ENCODE measurements at places on chromosomes 3 and 15. TPM values are rescaled to one million over a fixed set of nuclear protein-coding genes. Genes with fewer than 3 reads are reported as not detected.
A peak's percentile ranks its signal among the peaks of the same experiment; 100 is the strongest.

Gene SPATA12
- 0.09 TPM for polyA plus RNA-seq

DNA sequence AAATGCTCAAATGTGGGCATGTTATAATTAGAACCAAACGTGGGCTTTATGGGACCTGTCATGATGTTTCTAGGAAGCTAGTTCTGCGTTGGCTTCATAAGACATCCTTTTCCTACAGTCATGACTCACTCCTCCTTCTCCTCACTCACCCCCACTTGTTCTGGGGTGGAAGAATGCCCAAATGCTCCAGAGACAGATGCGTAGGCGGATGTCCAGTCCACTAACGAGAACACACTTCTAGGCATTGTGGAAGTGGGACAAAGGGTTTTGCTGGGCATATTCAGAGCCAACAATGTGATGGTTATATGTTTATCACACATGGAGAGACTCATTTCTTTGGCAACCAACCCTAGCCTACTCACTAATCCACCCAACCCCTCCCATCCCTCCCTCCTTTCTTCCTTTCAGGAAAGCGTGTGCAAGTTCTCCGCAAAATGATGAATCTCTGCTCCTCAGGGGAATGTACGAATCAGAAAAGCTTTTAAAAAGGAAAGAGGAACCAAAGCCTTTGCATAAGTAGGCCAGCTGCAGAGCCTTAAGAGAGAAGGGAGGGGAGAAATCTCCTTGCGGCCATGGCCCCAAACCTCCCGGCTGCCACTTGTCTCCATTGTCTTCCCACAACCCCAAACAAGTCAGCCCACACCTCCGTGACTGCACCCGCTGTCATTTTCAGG, 123.0 kb upstream of the SPRED1 start:
- DNase-seq, result peak; percentile 88

DNA sequence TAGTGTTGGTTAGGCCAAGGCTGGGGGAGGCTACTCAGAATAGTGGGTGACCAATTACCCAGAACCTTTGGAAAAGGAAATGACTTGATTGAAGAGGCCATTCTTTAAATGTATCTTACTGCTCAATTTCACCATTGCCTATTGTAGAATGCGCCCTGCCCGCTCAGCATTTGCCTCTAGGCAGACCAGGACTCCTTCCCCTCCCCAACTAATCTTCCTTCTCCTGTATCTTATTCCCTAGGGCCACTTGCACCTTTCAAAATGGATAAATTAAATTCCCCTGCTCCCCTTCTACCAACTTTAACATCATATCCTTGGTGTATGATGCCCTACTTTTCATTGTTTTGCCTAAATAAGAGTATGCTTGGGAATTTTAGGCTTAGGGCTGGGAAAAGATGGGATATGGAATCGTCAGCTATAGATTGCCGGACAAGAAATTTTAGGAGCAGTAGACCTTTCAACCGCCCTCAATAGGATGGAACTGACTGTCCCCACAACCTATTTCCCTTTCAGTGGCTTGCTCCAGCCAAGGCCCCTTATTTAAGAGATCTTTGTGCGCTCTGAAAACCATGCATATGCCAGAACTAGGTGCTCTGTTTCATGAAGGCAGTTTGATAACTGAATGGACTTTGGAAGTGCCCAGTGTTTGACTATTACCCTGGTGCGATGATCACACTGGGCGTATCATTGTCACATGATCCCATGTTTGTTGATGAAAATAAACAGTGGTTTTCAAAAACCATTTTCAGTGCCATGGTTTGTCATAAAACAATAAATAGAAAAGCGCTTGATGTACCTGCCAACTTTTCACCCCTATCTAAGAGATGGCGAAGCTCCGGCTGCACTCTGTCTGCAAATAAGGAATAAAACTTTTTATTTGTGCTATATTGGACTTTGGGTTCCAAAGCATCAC, 74.3 kb upstream of the TSEN2 start:
- DNase-seq, result no peak

DNA sequence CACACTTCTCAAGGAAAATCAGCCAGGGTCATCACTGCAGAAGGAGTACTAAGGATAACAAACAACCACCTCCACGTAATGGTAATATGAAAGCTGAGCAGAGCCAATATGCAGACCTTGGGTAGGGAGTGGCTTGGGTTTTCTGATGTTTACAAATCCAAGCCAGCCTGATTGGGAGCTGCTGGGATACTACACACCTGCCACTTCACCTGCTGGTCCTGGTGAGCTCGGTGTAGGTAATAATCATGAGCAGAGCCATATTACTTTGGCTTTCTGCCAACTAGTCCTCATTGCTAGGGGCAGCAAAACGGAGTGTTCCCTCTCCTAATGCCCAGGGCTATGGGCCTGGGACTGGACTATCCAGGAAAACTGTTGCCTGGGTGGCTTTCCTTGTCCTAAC, 433.5 kb upstream of the PPP2R3A start:
- no peak for DNase-seq

- no peak for DNase-seq
Measured at GRCh38 chr3:125179143-125179883, 33.2 kb downstream of the SLC12A8 start.

GRCh38 chr15:45333550-45333949, 44.8 kb downstream of the GATM start:
- DNase-seq, result peak; percentile 17

- DNase-seq, result no peak
Measured at GRCh38 chr3:143755978-143756377, 92.3 kb downstream of the SLC9A9 start.

DNA sequence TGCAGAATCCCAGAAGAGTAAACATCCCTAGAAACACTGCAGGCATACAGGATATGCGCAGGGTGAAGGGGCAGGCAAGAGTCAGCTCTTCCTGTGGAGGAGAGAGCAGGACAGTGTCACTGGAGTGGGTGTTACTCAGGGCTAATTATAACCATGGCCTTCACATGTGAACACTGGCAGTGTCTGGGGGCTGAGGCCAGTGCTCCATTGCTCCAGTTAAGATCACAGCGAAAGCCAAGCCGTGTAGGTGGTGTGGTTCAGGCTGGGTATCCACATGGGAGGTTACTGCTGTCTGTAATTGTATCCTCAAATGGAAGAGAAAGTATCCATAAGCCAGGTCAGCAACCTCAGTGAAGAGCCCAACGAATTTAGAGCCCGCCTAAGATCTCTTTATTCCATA, 84.6 kb downstream of the MESD start:
- no peak for DNase-seq

DNA sequence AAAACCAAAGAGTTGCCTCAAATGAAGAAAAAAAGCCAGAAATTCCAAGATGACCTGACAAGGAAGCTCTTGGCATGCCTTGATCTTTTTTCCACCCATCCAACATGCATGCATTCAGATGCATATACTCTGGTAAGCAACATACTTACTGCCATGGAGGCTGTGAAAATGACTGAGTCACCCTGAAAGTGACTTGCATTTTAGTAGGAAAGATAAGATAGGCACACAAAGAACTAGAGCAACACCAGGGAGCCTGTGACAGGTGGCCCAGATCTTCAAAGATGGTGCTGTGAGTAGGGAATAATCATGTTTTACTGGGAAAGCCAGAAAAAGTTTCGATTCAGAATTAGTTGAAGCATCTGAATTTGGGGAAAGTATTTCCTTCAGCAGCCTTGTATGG, 185.1 kb upstream of the SLCO3A1 start:
- DNase-seq, result no peak

DNA sequence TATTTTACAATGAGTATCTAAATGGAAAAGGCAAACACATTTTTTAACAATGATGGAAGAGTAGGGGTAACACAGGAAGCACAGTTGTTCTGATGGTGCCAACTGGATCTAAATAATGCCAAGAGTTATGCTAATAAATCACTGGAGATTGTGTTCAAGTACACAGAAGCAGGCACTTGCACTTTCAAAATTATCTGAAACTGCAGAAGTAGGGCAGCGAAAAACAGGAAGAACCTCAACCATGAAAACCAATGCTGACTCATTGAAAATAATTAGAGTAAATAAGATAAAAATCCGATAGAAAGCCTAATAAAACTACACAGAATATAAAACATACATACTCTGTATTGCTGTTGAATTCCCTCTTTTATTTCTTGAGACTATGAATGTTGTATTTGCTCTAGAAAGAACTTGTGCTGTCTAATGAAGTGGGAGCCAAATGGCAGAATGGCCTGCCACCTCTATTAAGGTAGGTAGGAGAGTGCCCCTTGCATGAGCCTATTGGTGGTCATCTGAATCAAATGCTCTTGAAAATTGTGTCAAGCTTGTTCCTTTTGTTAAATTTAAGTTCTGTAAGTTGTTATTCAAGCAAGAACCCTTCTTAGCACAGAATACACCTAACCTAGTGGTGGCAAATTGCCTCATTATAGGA, 93.7 kb downstream of the ABI3BP start:
- no peak for DNase-seq

- DNase-seq, result no peak
Measured at GRCh38 chr15:70856177-70856883, 2.4 kb upstream of the LARP6 start.

Measured in urinary bladder (tissue), 4 donors.